Spinal cord (tissue), 10 donors: ENCODE measurements at places on chromosomes 11 and 22. TPM values are rescaled to one million over a fixed set of nuclear protein-coding genes. Genes with fewer than 3 reads are reported as not detected.

ROBO3 gene
- total RNA-seq: 42.6 TPM

INS gene
- not detected for total RNA-seq

DNA sequence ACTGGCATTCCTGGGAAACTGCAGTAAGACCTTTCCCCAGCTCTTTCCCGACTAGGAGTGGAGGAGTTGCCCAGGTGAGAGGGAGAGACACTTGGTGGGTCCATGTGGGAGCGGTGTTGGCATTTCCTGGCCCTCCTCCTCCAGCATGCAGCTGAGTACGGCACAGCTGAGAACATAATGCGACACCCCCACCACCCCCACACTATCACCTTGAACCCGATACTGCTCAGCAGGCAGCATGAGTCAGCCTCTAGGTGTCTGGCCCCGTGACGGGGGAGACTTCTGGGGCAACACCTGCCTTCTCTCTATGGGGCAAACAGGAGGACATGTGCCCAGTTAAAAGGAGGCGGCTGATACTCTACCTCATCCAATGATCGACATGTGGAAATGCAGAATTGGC lies 64.4 kb downstream of the PKNOX2 start:
- no peaks in the 10 kb centered on the region for H3K27me3 ChIP-seq
- no peak overlapping the region for H3K4me3 ChIP-seq
- DNase-seq: no peak
- H3K27ac ChIP-seq: no peak overlapping the region
- H3K4me1 ChIP-seq: peaks cover 34% of the 10 kb centered on the region

GRCh38 chr22:39689421-39689820 lies 118.9 kb downstream of the CACNA1I start:
- DNase-seq: no peak
- no peak overlapping the region for H3K27ac ChIP-seq
- peaks cover 2% of the 10 kb centered on the region for H3K27me3 ChIP-seq
- peaks cover 11% of the 10 kb centered on the region for H3K36me3 ChIP-seq
- no peak overlapping the region for H3K4me3 ChIP-seq

GRCh38 chr22:24321999-24322398 lies 51.4 kb downstream of the SPECC1L start:
- H3K4me1 ChIP-seq: no peaks in the 10 kb centered on the region
- no peaks in the 10 kb centered on the region for H3K27me3 ChIP-seq
- no peak overlapping the region for H3K4me3 ChIP-seq
- H3K27ac ChIP-seq: no peak overlapping the region
- DNase-seq: no peak

GRCh38 chr11:106409222-106409621 lies 331.8 kb downstream of the AASDHPPT start:
- H3K4me3 ChIP-seq: no peak overlapping the region
- no peaks in the 10 kb centered on the region for H3K4me1 ChIP-seq
- H3K36me3 ChIP-seq: no peaks in the 10 kb centered on the region
- H3K27ac ChIP-seq: no peak overlapping the region
- no peak for DNase-seq

DNA sequence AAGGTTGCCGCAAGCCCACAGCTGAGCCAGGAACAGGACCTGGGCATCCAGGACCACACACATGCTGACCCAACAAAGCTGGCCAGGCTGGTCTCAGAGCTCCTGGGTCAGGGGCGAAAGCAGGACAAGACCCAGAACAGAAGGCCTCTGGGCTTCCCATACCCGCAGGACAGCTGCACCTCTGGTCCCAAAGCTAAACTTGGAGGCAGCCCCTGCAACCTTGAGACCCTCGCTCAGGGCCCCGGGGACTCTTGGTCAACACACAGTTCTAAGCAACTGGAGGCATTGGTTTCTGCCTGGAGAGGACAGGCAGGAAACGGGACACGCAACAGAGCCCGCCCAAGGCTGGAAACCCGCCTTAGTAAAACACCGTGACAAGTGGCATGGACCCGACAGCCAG lies 11.4 kb downstream of the WNT7B start:
- H3K27ac ChIP-seq: no peak overlapping the region
- DNase-seq: no peak
- H3K4me1 ChIP-seq: peaks cover 63% of the 10 kb centered on the region
- H3K4me3 ChIP-seq: no peak overlapping the region
- H3K36me3 ChIP-seq: peaks cover 51% of the 10 kb centered on the region
- H3K27me3 ChIP-seq: peaks cover 14% of the 10 kb centered on the region

- peaks cover 63% of the 10 kb centered on the region for H3K36me3 ChIP-seq
- no peak overlapping the region for H3K27ac ChIP-seq
- H3K4me3 ChIP-seq: no peak overlapping the region
- peaks cover 33% of the 10 kb centered on the region for H3K4me1 ChIP-seq
- H3K27me3 ChIP-seq: no peaks in the 10 kb centered on the region
Measured at GRCh38 chr22:45548247-45548840, 45.7 kb downstream of the FBLN1 start.

GRCh38 chr22:48076008-48076407 lies 1313.6 kb downstream of the TBC1D22A start:
- no peaks in the 10 kb centered on the region for H3K36me3 ChIP-seq
- H3K27ac ChIP-seq: no peak overlapping the region
- H3K4me1 ChIP-seq: peaks cover 10% of the 10 kb centered on the region
- DNase-seq: no peak
